CD4-positive, alpha-beta T cell treated with Interleukin-17A for 4 hours (primary cell): ENCODE measurements at places on chromosomes 3 and 15.
A peak's percentile ranks its signal among the peaks of the same experiment; 100 is the strongest.

GRCh38 chr3:16401273-16401672 lies 112.2 kb downstream of the RFTN1 start:
- no peak for DNase-seq

- DNase-seq, result no peak
Measured at GRCh38 chr3:126925411-126926171, 57.3 kb upstream of the PLXNA1 start.

GRCh38 chr3:196624907-196625306 lies 14.6 kb upstream of the NRROS start:
- no peak for DNase-seq

GRCh38 chr3:59386165-59386564 lies 336.3 kb upstream of the CFAP20DC start:
- DNase-seq, result no peak

DNA sequence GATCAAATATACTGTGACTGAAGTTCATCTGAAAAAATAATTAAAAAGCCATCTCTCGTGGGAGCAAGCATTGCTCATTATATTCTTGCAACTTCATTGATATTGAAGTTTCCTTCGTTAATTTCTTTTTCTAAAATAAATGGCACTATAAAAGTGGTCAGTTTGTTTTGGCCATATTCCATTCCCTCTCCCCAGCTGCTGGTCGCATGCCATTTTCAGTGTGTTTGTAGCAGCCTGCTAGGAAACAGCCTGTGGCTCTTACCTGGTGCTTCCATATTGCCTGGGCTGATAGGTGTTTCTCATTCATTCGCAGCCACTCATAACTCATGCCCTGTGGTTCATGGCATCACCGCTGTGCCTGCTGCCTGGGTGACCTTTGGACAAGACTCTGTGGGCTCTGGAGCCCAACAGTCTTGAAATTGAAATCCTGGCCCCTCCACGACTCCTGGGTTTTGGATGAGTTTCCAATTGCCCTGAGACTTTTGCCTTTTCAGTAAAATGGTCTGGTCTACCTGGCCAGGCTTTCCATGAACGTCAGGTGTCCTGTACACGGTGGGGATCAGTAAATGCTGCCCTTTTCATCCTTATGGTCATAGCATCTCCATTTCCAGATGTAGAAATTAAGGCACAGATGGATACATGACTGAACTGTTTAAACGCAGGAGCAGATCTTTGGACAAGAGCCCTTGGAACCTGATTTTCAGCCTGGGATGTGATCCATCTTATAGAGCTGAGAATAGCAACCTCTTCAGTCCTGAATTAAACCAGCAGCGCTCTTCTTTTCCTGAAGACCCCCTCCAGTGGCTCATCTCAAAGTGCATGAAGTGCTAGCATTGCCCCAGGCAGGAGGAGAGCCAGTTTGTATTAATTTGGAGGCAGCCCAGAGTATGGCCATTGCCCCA lies 69.4 kb downstream of the SLCO3A1 start:
- DNase-seq, result no peak

GRCh38 chr3:126545544-126545943 lies 13.2 kb downstream of the C3orf22 start:
- DNase-seq, result no peak

GRCh38 chr15:97944724-97945123 lies 15.8 kb upstream of the ARRDC4 start:
- DNase-seq, result no peak

DNA sequence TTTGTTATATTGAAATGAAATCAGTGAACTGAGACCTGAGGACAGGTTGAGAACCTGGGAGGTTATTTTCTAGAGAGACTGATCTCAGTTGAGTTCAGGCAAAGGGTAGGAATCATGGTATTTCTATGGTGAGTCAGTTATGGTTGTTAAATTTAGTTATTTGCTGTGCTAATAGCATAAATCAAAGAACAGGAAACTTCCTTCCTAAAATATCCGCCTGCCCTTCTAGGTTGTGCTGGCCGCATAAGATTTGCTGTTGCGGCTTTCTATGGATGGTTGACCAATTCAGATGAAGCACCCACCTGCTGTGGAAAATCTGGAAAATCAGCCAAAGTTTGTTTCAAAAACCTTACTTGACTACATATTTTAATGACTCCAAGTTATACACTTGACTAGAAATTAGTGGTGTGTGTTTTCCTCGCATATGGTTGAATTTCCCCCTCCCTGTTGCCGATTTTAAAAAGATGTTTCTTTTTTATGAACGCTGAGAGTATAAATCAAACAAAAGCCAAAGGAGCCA lies 52.6 kb downstream of the PLCL2 start:
- DNase-seq, result no peak

- no peak for DNase-seq
Measured at GRCh38 chr3:74661672-74662071, 47.2 kb upstream of the CNTN3 start.

DNA sequence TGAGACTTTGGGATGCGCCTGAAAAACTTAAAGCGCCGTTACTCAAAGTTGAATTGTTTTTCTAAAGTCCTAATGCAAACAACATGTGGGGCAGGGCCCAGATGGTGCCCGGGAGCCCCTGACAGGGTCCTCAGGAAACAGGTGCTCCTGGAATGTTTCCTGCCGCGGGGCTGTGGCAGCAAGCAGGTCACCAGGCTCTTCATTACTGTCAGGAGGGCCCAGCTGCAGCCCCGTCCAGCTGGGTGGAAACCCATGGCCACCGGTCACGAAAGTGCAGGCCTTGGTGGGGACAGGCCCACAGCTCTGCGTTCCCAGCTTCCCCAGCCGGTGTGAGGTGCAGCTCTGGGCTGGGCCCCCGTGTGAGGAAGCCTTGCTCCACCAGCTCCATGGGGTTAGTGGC lies 63.9 kb upstream of the GATA2 start:
- DNase-seq, result no peak

DNA sequence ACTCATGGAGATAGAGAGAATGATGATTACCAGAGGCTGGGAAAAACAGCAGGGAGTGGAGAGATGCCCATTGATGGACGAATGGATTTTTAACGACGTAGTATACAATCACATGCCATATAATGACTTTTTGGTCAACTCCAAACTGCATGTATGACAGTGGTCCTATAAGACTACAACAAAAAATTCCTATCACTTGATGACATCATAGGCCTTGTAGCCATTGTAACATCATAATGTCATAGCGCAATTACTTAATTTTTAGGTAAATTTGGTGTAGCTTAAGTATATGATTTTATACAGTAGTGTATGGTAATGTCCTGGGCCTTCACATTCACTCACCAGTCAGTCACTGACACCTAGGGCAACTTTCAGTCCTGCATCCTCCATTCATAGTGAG lies 264.3 kb downstream of the RAP2B start:
- no peak for DNase-seq

DNA sequence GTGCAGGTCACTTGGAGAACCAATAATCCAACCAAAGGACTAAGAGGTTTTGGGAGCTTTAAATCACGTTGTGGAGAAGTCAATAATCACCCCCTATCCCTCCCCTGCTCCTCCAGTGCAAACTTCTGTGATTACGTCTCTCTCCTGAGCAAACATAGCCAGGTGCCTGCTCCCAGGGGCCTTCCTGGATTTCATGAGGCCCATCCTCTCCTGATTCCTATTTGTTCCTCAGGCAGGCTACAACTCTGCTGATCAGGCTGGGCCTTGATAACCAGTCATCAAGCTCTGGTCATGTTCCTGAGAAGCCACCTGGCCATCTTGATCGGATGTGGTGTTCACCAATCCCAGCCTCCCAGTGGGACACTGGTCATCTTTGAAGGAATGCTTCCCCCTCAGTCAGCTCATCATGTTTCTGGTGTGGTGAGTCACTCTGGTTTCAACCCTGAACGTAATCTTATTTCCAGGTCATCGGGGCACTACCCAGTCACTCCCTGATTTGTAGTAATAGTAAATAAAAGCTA lies 2.9 kb upstream of the ZNF710 start:
- no peak for DNase-seq

DNA sequence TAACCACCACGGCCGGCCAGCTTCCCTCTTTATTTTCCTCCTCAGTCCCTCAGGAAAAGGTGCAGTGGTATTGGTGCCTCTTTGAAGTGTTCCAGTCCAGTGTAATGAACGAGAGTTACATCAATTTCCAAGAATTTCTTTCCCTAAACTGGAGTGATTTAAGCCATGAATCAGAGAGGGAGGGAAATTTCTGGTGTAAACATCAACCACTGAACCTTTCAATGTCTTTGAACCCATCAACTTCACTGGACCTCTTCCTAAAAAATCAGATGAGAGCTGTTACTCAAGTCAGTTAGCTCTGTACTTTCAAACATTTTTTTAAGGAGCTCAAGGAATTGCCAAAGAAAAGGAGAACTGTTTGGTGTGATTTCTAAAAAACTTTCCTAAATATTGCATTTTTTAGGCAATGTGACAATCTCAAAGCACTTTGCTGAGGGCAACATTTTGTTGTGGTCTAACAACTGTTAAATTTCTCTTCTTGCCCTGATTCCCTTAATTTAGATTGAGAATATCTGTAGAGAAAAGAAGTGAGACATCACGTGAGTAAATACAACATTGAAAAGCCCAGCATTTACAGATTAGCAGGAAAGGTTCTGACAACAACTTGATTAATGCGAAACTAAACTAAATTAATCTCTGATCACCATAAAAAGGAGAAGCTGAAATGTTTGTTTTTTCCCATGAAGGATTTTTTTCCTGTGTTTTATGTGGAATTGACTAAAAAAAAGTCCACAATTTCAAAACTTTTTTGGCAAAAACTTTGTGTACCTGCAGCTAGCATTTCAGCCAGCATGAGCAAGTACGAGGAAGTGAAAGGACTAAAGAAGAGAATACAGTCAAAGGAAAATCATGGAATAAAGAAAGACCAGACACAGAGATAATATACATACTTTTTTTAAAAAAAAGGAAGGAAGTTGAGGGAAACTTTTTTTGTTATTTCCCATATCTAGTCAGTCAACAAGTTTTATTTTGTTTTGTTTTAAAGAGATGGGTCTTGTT lies 9.1 kb upstream of the DAZL start:
- no peak for DNase-seq

DNA sequence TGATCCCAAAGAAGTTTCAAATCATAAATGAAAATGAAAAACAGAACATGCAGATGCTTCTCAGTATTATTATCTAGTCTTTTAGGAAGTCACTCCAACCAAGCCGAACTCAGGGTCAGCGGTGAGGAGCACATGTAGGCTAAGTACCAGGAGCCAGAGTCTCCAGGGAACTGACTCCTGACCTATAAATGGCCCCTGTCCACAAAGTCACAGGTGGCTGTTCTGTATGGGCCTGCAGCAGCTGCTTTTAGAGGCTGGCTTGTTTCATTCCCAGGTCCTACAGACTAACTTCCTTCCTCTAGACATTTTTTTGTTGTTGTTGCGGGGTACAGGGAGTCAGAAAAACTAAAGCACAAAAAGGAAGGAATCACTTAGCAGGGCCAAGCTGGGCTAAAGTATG lies 54.6 kb downstream of the DAPK2 start:
- no peak for DNase-seq

- no peak for DNase-seq
Measured at GRCh38 chr3:106816838-106817237, 560.4 kb upstream of the CCDC54 start.

- no peak for DNase-seq
Measured at GRCh38 chr15:41930221-41930866, 36.5 kb upstream of the SPTBN5 start.

DNA sequence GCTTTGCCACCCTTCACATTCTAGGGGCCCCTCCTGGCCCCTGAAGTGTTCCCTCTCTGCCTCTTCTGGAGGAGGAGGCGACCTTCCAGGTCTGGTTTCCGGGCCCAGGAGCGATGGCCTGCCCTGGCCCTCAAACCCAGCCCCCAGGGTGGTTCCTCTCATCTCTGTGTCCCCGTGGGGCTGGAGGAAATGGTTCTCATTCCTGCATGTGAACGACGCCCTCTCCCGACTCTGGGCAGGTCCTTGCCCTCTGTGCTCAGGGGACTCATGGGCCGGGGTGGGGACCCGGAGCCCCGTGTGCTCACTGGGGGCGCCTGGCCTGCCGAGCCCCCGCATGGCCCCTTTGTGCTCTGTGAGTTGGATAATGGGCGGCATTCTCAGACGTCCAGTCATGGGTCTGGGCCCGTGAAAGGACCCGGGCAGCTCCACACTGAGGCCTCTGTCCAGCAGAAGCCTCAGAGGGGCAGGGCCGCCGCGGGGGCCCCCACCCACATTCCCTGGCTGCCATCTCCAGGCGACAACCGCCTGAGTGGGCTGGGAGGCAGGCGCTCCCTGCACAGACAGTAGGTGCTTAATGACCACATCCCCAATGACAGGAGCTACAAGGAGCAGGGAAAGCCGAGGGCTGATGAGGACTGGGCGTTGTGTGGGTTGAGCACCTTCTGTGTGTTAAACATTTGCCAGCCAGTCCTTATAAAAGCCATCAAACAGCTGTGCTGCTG lies 5.5 kb upstream of the PLXND1 start:
- DNase-seq, result no peak

GRCh38 chr3:160141485-160142185 lies 83.6 kb upstream of the C3orf80 start:
- DNase-seq, result no peak

- peak; percentile 88 for DNase-seq
Measured at GRCh38 chr3:69120879-69121464, 1.4 kb downstream of the LMOD3 start.

DNA sequence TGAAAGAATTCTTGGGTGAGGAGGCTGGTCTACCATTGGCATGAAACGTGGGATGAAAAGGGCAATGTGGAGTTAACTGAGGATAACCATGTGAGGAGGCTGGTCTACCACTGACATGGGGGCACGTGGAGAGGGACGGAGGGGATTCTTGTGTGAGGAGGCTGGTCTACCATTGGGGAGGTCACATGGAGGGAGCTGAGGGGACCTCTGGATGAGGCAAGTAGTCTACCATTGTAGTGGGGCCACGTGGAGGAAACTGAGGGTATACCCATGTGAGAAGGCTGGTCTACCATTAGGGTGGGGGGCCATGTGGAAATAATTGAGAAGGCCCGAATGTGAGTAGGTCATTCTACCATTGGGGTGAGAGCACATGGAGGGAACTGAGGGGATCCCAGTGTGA lies 154.1 kb downstream of the FBLN2 start:
- no peak for DNase-seq

- DNase-seq, result no peak
Measured at GRCh38 chr3:44028-44676, 152.4 kb upstream of the CHL1 start.
